ENCODE measurements at places on chromosomes 13 and 19.

DNA sequence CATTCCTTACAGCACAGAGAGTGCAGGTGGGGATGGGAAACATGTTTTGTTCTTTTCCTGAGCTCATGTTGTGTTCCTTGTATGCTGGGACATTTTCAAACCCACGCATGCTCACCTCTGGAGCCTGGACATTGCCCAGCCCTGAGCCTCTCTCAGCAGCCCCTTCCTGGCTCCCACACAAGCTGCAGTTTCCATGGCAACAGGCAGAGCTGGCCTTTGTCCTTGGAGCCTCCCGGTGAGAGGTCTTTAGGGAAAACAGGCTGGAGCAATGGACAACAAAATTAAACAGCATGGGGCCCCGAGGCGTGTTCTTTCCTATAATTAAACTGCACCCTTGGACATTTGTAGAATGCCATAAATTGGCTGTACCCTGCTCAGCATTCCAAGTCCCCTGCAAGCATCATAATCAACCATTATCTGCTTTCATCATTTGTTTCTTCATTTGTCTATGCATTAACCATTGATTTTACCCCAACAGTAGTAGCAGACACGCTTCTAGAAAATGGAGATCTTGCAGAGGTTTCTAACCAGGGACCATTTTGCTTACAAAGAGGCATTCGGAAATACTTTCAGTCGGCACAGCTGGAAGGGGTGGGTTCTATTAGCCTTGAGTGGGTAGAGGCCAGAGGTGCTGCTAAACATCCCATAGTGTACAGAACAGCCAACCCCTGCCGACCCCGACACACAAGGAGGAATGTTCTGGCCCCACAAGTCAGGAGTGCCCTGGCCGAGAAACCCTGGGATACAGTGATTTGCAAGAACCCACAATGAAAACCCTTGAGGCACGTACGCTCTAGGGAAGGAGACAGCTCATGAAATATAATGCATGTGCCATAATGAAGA is 133.4 kb upstream of the PEG3 start:
- no peak for DNase-seq

GRCh38 chr13:102905905-102906771 is 60.3 kb downstream of the ERCC5 start:
- no peak for DNase-seq

DNA sequence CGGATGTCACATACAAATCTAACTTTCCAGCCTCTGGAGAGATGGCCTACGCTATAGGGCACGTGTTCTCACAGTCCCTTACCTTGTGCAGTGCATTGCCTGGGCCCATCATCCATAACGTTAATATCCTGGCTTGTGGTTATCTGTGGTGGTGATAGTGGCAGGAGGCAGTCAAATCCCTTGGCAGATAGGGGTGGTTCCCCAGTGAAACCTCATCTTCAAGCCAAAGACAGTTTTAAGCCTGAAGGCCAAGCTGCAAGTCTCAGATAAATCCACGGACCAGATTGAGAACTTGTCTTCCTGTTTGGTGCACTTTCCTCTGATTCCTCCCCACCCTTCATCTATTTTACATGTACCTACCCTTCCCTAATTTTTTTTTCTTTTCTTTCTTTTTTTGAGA is 4.3 kb upstream of the FBXO17 start:
- no peak for DNase-seq

DNA sequence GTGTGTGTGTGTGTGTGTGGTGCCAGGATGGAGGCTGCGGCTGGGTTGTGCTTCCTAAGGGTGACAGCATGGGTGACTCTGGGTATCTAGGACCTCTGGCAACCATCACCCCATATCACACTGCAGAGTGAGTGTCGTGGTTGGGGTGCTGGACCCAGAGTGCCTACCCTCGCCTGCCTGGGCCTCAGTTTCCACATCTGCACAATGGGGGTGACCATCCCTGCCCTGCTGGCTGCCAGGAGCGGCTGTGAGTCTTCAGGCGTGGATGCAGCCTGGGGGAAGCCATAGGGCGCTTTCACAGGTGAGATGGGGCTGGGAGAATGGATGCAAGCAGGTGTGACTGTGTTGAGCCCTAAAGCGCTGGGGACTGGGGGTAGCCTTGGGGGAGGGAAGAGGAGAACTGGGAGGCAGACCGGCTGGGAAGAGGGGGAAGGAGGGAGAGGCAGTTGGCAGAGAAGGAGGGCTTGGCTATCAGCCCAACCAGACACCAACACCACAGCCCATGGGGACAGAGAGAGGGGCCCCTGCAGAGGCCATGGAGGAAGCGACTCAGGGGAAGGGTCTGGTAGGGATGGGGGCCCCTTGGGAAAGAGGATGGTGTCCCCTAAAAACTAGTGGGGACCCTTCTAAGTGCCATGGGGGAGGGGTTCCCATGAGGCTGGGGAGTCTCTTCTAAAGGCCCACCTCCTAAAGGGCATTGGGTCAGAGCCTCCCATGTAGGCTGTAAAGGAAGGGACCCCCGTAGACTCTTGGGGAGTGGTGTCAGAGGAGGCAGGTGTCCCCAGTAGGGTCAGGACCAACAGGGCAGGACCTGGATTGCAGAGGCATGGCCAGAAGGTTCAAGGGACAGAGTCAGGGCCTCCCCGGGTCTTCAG is 1.7 kb downstream of the PLPPR2 start:
- DNase-seq = no peak

DNA sequence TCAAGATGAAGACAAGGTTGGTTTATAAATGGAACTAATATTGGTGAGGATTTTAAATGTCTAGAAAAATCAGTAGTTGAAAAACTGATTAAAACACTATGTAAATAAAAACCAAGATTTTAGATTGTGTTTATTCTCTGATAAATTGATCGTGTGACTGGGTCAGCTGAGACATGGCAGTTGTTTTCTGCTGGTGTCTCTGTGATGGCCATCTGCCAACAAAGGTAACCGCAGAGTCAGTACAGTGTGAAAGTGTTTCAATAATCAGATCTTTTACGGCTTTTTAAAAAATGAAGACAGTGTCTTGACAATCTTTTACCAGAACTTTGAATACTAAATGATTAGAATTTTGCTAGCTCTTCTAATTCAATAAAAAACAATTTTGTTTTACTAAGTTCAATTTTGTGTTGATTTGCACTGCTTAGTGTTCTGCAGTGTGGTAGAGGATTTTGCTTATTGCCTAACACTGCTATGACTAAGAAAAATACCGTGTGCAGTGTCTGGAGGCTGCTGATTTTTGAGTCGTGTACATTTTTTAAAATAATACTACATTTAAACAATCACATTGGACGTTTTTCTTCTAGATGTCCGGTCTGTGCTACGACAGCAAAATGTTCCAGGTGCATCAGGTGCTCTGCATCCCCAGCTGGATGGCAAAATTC is 32.7 kb upstream of the GPR183 start:
- no peak for DNase-seq

DNA sequence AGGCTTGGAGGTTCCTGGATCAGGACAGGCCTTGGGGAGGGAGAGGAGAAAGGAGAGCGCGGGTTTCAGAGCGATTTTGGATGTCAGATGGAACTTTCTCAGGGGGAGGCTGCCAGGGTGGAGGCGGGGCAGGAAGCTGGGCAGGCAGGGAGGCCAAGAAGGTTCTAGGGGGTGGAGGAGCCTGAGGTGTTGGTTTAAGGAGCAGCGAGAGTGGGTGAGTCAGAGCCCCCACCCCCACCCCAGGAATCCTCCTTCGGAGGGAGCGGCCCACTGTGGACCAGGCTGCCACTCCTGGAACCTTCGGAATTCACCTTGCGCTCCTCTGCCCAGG is 15.9 kb upstream of the NOP53 start:
- DNase-seq = no peak

Data from stimulated activated CD4-positive, alpha-beta T cell treated with anti-CD3 and anti-CD28 coated beads, Interleukin-1b, Interleukin-23, amount 100 ng/mL, for 24 hours (primary cell).